ENCODE measurements at places on chromosomes 5 and 9. TPM values are rescaled to one million over a fixed set of nuclear protein-coding genes. Genes with fewer than 3 reads are reported as not detected.

The CXCL14 gene
- 157 TPM for total RNA-seq

GRCh38 chr5:10036136-10036815, 213.4 kb downstream of the ATPSCKMT start:
- DNase-seq: no peak

The OBP2B gene
- total RNA-seq: 13.0 TPM

GRCh38 chr5:127943061-127943371, 140.6 kb upstream of the SLC12A2 start:
- DNase-seq: no peak

- no peak for DNase-seq
Observed at GRCh38 chr5:157059891-157060290, 975 bp upstream of the HAVCR1 start.

The EPB41L4A gene
- total RNA-seq: 9.1 TPM

GRCh38 chr5:103034662-103035392, 85.1 kb downstream of the GIN1 start:
- DNase-seq: no peak

DNA sequence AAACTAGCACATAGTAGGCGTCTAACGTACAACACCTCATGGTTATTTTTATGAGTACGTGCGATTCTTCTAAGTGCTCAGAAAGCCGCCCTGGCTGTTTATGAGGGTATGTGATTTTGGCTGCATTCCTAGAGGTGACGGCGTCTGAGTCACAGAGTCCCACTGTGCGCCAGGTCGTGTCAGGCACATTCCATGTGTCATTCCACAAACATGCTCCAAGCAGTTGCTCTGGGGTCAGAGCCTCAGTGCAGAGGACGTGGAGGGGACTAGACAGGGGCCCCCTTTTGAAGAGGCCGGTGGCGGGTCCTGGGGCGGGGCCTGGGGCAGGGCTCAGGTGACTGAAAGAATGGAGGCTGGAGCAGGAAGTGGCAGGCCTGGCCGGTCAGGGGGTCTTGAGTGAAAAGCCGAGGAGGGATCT, 51.9 kb downstream of the NEK6 start:
- no peak for DNase-seq

GRCh38 chr5:137660349-137660817, 75.5 kb downstream of the KLHL3 start:
- DNase-seq: peak; percentile 91

GRCh38 chr5:138354926-138355378, 2.5 kb downstream of the KDM3B start:
- DNase-seq: no peak

DNA sequence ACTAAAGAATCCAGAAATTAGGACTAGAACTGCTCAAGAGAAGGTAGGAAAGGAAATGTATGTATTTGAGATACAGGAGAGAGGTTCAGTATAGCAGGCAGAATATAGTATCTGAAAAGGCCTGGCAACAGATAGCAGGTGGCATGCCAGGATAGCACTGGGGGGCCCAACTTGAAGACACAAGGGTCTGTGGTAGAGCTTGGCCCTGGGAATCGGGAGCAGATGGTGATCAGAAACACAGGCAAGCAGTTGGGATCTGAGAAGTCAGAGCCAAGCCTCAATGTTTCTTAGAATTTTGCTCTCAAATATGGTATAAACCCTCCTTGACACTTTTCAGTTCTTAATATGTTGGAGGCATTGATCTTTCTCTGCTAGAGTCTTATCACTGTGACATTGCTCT, 499.8 kb upstream of the CD180 start:
- DNase-seq: no peak

The BAAT gene
- not detected for total RNA-seq

DNA sequence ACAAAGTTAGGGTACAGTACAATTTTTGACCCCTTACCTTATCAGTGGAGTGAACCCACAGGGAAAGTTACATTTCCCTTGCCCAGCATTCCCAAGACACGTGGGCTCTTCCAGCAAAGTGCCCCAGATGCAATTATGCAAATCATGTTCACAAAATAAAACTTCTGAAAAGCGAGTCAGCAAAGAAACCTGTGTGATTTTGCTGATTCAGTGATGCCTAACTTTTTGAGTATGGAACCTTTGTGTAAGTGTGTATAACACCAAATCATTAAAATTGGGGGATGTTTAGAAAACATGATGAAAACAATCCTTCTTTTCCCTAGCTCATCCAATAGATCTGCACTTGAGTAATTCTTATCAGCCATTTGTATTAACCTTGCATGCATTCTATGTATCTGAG, 52.6 kb downstream of the SH3RF2 start:
- no peak for DNase-seq

- DNase-seq: no peak
Observed at GRCh38 chr9:132516911-132517310, 65.5 kb upstream of the BARHL1 start.

DNA sequence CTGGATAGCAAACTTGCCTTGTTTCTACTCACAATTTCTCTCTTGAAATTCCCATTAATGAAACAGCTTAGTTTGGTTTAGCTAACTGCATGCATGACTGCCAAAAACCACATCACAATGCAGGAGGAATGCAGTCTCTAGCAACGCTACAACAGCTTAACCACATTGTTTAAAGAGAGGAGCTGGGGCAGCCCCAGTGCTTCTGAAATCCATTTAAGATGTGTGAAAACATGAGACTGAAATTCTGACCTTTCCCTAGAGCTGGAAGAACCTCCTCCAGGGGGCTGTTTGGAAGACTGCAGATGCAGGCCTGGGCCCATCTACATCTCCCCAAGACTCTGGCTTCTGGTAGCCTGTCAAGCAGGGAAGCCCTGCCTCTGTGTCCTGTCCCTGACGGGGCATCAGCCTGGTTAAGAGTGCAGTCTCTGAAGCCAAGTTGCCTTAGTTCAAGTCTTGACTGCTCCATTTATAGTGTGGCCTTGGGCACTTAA, 157.1 kb downstream of the ZNF462 start:
- DNase-seq: no peak

GRCh38 chr9:19618816-19619215, 170.0 kb downstream of the SLC24A2 start:
- DNase-seq: no peak

The BARHL1 gene
- not detected for total RNA-seq

- no peak for DNase-seq
Observed at GRCh38 chr9:131813116-131813515, 73.2 kb upstream of the RAPGEF1 start.

DNA sequence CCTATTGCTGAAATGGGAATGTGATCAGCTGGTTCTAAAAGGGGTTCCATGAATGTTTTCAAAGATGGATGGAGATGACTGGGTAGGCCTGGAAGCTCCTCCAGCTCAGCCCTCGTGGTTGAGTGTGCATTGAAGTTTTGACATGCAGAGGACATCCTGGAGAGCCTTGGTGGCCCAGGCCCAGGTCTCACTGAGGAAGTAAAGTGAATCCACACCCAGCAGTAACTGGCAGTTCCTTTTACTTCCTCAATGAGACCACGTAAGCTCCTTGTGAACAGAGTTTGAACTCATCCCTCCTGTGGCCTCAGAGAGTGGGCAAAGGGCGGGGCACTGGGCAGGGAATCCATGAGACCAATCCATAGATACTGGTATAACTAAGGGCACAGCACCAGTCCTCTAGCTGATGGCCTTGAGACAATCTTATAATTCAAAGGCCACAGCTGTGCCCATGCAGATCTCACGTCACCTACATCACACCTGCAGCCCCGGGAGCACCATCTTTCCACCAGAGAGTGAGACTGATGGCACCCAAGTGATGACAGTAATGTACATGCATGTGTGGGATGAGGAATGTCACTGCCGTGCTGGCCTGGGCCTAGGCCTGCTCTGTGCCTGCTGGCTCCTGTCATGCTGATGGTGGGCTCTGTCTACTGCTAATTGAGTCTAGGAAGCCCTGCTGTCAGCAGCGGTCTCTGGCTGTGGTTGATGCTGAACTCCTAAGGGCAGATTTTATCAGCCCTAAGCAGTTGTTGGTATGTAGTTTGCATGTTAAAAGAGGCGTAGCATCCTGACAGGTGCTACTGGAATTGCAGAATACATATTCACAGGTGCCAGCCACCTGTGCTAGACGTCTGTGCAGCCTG, 257.8 kb downstream of the FSTL4 start:
- no peak for DNase-seq

DNA sequence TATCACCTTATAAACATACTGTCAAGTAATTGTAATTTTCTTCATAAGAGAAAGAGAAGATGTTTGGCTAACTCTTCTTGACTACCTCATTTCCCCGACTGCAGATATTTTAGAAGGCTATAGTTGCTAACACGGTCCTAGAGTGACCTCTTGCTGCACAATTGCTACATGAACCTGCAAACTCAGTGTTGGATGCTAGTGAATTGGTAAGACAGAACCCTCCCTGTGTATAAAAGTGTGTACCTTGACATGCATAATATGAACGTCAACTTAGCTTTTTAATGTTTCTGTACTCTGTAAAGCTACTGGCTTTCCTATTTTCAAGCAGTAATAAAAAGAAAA, 46.7 kb upstream of the CER1 start:
- no peak for DNase-seq

The ASPN gene
- 7.3 TPM for total RNA-seq

- DNase-seq: no peak
Observed at GRCh38 chr5:71832812-71833715, 114.0 kb downstream of the CARTPT start.

DNA sequence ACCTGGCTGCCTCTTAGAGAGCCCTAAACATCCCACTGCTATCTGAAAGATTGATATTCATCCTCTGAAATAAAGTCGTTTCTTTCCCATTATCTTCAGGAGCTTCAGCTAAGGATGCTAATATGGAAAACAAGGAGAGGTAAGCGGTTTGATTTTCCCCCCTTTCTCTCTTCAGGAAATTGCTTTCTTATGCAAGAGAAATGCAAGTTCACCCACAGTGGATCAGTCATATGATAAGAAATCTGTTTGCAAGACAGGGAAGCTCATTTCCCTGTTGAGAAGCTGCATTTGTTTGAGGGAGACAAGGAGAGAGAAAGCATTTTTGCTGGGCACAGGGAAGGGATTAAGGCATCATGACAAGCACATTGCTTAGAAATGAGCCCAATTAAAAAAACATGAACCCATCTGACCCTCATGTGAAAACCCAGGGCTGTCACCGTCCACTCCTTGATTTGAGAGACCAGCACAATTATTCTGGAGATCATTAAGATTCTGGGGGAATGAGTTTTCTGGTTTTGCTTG, 53.7 kb upstream of the BOD1 start:
- no peak for DNase-seq

GRCh38 chr5:179357031-179357430, 11.8 kb upstream of the ADAMTS2 start:
- no peak for DNase-seq

- DNase-seq: no peak
Observed at GRCh38 chr5:30878296-30878695, 315.2 kb upstream of the CDH6 start.

The VAV2 gene
- total RNA-seq: 8.0 TPM

Measured in lower leg skin (tissue), 4 donors.